Ureter (tissue), 1 donor: ENCODE measurements at places on chromosomes 1 and 21.

- DNase-seq = no peak
Measured at GRCh38 chr1:24926563-24927249, 3.4 kb downstream of the RUNX3 start.

- DNase-seq = no peak
Measured at GRCh38 chr1:178941261-178941689, 70.4 kb upstream of the ANGPTL1 start.

DNA sequence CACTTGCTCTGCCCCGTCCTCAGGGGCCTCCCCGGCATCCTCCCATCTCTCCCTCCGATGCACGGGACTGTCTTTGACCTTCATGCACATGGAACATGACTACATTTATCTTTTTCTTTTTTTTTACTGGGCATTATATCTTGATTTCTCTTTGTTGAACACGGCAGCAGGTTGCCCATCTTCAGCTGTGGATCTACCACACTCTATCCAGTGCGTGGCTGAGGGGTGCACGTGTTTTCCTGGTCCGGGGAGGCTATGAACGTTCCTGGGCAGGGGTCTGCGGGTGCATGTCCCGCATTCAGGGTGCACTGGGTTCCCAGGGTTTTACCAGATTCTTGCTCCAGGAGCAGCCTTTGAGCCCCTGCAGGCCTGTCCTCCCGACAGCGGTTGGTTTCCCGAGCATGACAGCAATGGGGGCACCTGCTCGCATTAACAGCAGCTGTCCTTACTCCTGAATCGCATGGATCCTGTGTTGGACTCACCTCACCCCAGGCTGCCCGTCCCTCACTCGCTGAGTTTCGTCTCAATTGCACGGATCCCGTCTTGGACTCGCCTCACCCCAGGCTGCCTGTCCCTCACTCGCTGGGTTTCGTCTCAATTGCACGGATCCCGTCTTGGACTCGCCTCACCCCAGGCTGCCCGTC lies 7.4 kb downstream of the POFUT2 start:
- DNase-seq = peak; percentile 40

DNA sequence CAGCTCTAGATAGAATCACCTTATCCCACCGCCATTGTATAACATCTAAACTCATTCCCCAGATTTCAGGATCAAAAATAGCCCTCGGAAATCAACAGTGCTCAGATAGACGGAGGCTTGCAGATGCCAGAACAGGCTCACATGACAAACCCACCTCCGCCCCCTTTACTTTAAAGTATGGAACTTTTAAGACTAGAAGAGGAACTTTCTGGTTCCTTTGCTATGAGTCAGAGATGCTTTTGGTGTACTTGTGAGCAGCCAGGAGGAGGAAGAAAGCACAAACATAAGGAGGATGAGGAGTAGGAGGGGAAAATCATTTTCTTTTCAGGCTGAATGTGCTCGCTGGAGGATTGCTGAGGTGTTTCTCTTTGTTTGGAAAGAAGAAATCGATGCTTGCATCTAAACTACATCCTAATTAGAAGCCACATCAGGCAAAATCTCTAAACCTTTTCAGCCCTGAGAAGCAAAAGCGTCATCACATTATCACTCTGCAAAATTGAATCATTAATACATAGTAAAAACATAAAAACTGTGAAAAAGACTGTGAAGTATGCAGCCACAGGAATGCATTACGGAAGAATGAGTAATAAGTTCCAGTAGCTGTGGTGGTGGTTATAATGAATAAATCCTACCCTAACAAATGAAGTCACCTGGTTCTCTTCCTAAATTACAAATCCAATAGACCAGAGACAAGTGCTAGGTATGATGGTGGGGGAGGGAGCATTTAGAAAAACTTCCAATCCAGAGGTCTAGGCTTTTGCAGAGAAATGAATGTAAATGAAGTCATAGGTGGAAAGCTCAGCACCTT lies 251.3 kb downstream of the KCNH1 start:
- DNase-seq = no peak

GRCh38 chr21:39110431-39110830 lies 72.8 kb downstream of the PSMG1 start:
- DNase-seq = peak; percentile 42

DNA sequence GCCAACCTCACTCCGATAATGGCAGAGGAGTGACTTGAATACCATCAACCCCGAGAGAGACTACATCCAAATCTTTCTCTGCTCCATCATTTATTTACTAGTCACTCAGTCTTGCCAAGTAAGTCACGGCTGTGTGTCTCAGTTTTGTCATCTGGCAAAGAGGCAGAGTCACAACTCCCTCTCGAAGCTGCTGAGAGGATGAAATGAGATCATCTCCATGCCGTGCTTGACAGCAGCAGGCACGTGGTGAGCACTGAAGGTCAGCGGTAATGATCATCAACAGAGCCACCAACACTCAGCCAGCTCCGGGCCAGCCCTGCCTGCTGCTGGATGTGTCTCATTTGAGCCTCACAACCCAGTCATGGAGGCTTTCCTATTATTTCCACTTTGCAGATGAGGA lies 19.9 kb downstream of the ALDH4A1 start:
- no peak for DNase-seq

- DNase-seq = no peak
Measured at GRCh38 chr1:79974659-79975058, 968.1 kb upstream of the ADGRL4 start.

- DNase-seq = no peak
Measured at GRCh38 chr1:49346767-49347349, 570.2 kb upstream of the BEND5 start.

DNA sequence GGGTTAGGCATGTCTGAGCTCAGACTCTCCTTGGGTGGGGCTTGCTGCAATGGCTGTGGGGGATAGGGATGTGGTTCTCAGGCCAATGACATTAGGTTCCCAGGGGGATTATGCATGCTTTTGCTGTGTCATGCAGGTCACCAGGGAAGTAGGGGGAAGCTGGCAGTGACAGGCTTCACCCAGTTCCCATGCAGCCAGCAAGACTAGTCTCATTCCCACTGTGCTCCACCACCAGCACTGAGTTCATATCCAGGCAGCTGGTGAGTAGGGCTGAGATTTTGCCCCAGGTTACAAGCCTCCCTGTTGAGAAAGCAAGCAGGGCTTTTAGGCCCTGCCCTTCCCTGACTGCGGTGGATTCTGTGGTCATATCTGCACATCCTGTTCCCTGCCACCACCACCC lies 32.1 kb upstream of the PLA2G5 start:
- no peak for DNase-seq

DNA sequence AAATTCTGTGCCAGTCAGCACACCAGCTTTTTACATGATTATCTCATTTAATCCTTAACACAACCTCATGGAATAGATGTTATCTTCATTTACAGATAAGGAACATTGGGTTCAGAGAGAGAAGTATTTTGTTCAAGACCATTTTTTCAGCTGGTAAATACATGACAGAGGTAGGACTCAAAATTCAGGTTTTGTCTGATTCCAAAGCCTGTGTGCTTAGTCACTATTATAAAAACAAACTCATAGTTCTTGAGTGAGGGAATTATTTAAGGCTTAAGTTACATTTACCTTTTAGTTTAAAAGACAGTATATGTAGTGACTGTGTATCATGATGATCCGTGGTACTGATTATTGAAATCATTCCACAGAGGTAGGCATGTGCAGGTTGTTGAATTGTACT lies 125.2 kb downstream of the MAGI3 start:
- no peak for DNase-seq

GRCh38 chr1:3431686-3432085 lies 22.8 kb upstream of the ARHGEF16 start:
- DNase-seq = no peak

DNA sequence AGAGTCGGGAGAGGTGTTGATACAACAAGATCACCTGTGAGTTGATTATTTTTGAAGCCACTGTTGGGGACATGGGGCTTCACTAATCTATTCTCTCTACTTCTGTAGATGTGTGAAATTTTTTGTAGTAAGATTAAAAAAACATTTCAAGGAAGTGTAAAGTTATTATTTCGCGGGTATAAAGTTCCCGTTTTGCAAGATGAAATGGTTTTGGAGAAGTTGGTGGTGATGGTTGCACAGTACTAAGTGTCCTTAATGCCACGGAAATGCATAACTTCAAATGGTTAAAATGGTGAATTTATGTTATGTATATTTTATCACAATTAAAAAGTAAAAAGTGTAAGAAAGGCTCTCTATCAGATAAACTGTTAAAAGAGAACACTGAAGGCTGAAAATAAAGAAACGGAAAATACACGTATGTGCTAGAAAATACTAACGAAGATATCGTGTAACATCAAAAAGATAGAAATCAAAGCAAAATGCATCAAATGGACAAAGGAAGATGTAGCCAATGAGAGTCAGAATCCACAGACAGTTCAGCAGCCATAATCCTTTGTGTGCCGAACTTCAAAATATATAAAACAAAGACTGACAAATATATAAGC lies 2.9 kb upstream of the ITGB2 start:
- DNase-seq = no peak

DNA sequence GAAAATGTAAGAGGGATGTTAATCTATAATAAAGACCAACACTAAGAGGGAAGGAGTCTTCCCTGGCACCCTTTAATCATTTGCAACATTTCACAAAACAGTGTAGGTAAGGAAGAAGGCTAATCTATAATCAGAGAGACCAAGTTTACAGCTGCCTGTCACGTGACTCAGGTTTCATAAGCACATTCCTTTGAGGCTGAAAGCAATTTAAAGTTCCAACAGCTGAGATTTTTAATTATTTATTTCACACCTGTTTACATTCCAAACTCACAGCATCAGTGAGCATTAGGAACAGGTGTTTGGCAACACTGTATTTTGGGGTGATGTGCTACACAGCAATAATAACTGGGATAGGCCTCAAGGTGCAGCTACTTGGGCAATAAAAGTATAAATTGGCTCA lies 75.7 kb upstream of the PGBD5 start:
- no peak for DNase-seq

DNA sequence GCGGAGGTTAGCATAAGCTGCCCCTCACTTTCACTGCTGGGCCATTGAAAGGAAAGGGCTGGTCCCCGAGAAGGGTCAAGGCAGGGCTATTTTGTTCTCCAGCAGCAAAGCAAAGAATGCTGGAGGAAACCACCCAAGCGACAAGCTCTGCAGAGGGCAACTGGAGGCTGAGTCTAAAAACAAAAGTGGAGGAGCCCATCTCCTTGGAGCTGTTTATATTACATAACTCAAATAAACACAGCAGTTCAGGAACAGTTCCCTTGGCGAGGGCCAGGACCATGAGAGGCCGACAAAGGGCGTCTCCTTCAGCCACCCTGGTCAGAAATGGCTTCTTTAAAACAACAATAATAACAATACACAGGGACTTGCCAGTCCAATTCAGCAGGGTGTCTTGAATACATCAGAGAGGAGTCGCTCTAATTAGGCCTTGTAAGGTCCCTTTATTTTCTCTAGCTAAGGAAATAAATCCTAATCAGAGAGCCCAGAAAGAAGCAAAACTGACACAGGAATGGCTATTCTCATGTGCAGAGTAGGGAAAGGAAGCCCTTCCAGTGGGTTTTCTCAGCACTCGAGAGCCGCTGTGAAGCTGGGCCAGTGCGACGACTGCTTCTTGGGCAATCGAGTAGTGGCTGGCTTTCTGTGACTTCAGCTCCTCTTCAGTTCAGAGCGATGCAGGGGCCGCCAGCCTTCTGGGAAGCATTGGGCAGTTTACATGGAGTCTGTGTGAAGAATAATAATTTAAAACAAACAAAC lies 57.0 kb upstream of the TARBP1 start:
- DNase-seq = peak; percentile 68

DNA sequence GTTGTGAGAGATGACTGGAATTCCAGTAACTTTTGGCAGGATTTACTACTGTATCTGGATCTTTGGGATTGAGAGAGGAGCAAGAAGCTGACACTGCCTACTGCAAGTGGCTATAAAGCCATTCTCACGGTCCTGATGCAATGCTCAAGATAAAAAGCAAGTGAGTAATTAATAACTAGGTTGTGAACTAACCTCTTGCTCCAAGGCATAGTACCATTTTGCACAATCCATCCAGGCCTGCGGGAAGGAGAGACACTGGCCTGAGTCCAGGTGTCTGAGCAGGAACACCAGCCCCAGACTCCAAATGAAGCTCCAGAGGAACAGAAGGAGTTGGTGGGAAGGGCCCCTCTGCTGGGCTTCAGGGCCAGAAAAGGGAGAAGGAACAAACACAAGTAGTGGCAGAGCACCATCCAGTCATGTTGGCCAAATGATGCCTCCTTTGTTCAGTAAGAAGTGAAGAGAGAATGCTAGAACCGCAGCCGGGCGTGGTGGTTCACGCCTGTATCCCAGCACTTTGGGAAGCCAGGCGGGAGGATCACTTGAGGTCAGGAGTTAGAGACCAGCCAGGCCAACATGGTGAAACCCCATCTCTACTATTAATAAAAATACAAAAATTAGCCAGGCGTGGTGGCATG lies 9.9 kb upstream of the SLC45A3 start:
- no peak for DNase-seq

- no peak for DNase-seq
Measured at GRCh38 chr1:153661111-153661708, 2.7 kb downstream of the SNAPIN start.

DNA sequence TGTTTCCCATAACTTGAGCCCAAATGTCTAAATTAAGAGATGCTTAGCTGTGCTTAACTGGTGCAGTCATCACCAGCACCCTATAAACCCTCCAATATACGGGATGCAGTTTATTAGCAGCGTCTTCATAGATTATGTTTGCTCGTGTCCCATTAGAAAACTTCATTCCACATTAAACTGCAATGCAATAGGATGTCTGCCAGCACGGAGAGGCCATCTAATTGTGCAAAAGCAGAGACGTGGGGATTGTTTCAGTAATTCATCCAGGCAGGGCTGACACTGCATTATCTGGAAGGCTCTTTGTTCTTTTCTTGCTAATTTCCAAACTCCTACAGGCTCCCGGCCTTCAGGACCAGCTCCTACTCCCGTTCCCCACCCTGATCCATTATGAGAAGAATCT lies 89.5 kb downstream of the CSMD2 start:
- no peak for DNase-seq

DNA sequence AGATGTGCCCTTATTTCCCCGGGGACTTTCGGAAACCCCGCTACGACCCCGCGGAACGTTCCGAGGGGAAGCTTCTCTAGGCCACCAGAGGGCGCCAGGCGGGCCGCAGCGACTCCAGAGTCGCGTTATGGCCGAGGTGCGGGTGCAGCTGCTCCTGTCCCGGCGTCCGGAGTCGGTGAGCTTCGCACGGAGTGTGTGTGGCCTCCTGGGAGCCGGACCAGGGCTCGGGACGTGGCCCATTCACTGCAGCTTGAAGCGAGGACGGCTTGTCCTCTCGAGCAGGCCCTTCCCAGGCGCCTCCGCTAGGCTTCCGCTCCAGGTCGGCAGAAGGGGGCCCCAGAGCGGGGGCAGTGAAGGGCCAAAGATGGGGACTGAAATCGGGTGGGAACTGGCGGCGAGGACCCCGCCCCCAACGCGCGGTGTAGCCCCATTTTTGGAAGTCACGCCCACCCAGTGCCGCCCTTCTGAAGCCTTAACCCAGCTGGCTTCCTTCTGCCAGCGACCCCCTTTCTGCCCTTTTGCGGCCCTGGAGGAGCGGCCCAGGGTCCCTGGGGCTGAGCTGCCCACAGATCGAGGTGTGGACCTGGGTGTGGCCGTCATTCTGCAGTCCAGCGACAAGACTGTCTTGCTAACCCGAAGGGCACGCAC lies at the start of gene NUDT17:
Gene NUDT17 (plus strand): TSS at position 117 of the 648 bp plus-strand sequence. CDS start 11 bp downstream, at position 128.
- DNase-seq = peak; percentile 81
